ENCODE measurements at places on chromosomes 2 and 18. TPM values are rescaled to one million over a fixed set of nuclear protein-coding genes. Genes with fewer than 3 reads are reported as not detected.

The DSG4 gene
- total RNA-seq, result not detected

The KLHL41 gene
- total RNA-seq, result not detected

The MATN3 gene
- 16.2 TPM for total RNA-seq

The GPR39 gene
- 26.8 TPM for total RNA-seq

DNA sequence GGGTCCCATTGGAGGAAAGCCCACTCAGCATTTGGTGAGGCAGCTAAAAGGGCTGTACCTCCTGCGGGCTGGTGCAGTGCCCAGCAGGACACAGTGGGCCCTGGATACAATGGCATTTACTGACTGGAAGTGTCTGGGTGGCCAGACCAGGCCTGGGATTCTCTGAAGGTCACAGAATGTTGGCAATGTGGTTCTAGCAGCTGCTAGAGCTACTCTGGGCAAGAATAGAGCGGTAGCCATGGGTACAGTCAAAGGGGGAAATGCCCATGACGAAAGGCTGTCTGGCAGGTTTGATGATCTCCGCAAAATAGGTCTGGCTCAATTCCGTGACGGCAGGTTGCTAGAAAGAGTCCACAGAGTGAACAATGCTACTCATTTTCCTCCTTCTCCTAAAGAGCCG lies 241.8 kb downstream of the AFF3 start:
- no peaks in the 10 kb centered on the region for H3K27me3 ChIP-seq
- no peak for DNase-seq
- H3K4me1 ChIP-seq, result no peaks in the 10 kb centered on the region
- H3K36me3 ChIP-seq, result no peaks in the 10 kb centered on the region
- no peak overlapping the region for H3K4me3 ChIP-seq
- H3K27ac ChIP-seq, result no peak overlapping the region

Measured in Caco-2 (cell line).